ENCODE measurements at places on chromosomes 1 and 21.

GRCh38 chr1:223153177-223154119 lies 10.4 kb upstream of the TLR5 start:
- DNase-seq = peak; percentile 17

DNA sequence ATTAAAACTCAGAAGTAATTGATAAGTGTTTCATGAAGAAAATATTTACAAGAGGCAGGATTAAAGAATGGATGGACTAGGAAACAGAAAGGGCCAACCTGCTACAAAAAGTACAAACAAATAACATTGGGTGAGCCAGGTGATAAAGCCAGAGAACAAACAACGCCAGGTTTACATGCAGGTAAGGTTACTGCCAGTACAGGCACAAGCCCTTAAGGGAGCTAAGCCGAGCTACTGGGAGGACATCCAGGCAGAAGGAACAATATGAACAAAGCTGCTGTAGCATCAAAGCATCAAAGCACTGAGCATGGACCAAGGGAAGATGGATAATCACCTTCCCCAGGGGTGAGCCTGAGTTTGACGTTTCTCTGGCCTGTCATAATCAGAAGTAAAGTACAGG lies 380.7 kb downstream of the SEC16B start:
- no peak for DNase-seq

DNA sequence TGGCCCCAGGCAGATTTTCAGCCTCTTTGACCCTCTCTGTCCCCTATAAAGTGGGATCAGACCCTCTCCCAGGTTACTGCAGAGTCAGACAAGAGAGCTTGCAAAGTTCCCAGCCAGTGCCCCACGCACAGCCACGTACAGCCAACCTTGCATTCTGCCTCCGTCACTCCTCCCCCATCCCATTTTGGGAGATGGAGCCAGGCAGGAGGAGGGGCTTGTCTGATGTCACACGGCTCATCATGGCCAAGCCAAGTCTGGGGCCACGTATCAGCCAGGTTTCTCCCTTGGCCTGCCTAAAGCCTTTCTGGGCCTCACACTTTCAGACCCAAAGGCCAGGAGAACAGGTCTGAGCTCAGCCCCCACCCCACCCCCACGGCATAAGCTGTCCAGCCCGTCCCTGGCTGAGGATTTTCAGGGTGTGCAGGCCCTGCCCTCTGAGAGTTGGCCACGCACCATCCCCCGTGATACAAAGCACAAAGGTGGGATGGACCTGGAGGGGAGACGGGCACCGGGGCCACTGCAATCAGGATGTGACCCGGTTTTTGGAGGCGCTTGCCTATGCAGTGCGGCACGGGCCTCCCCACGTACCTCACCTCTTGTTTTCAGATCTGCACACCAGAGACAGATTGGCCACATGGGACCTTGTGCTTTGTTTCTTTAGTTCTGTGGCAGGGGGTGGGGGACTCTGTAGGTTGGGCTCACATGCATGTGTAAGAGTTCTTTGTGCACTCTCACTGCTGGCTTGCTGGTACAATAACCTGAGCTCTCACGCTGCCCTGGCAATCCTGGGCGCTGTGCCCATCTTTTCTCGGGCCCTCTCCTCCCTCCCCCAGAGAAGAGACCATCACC lies 47.6 kb downstream of the TRIM11 start:
- no peak for DNase-seq

DNA sequence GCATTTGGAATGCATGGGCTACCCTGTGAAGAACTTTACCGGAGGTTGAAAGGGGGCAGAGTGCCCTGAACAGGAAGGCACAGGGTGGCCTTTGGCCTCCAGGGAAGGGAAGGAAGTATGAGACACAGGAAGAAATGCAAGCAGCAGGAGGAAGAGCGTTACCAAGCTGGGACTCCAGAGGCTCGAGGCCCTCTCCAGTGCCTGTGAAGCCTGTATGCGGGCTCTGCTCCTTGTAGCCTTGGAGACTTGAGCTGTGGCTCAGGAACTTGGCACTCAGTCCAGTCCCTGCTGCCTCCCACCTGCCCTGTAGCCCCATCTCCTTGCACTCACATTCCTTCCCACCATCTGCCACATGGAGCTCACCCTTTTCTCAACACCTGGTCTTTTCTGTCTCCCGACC lies 33.5 kb upstream of the RNF19B start:
- DNase-seq = no peak

DNA sequence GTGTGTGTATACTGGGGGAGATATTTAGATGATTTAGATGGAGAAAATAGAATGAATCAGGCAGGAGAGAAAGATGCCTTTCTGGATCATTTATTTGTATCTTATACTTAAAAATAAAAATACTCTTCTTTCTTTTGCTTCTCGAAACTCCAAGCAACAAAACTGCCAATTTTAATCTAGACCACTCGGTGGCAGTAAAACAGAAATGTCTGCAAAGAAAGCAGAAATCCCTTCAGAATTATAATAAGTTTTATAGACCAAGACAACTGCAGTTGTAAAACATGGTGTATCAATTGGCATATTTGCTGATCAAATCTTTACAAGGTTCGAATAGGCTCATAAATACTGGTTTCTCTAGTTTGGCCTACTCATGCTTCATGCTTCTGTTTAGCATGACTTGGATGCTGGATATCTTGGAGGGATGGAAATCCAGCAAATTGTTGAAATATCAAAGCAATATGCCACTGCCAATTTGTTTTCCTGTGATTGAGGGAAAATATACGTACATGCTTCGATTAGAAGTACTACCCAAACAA lies 15.1 kb upstream of the C1orf87 start:
- no peak for DNase-seq

DNA sequence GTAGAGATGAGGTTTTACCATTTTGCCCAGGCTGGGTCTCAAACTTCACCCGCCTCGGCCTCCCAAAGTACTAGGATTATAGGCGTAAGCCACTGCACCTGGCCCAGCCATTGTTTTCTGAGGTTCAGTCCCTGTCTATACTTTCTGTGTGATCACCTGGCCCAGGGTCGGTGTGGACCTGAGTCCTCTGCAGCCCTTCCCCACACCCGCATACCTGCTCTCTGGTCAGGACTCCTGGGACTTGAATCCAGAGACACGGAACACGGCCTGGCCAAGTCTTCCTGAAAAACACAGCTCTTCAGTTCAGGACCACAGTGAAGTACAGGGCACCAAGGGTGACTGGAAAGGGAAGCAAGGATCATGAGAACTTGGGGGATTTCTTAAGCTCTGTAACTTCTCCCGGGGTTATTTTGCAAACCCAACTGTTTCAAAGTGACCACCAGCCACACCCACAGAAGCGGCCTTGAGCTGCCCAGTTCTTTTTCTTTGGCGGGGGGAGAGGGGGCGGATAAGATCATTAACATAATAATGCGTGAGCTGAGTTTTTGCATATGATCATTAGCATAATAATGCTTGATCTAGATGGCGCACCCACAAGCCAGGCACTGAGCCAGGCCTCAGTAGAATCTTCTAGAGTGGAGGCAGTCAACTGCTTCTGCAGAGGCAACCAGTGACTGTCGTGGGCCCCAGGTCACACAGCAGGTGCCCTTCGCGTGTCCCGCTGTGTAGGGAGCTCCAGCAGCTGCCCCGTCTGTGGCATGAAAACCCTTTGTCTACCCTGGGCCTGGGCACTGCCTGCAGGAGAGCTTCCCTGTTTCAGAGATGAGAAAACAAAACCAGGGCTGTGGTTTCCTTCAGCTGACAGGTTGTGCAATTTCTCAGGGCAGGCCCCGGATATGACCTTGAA lies 1.7 kb upstream of the NADK start:
- DNase-seq = peak; percentile 65

DNA sequence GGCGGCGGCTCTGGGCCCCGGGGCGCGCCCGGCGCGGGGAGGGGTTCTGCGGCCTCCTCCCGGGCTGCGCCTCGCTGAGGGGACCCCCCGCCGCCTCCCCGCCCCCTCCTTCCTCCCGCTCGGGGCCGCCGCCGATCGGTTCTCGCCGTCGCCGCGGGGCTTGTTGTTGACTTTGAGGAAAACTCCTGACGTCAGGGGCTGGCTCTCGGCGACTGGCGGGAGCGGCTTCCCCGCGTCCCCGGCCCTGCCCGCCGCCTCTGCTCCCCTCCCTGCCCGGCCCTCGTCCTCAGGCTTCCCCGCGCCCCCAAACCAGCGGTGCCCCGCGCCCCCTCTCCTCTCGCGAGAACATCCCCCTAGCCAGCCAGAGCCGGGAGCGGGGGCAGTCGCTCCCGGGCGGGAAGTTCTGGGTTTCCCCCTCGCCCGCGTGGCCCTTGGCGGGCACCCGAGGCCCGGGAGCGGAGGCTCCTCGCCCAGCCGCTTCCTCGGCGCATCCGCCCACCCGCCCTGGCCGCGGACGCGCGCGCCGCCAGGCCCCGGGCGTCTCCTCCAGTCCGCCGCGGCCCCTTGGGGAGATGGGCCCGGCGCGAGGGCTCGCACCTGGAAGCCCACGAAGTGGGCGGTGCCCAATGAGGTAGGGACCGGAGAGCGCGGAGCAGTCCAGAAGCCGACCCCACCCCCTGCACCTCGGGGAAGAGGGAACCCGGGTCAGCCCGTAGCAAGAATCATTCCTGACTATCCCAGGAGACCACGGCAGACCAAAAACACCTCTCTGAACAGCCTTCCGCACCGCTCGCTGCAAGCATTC lies 611 bp upstream of the AKT3 start:
- peak; percentile 84 for DNase-seq

GRCh38 chr1:15443281-15443680 lies 5.0 kb downstream of the CTRC start:
- no peak for DNase-seq

DNA sequence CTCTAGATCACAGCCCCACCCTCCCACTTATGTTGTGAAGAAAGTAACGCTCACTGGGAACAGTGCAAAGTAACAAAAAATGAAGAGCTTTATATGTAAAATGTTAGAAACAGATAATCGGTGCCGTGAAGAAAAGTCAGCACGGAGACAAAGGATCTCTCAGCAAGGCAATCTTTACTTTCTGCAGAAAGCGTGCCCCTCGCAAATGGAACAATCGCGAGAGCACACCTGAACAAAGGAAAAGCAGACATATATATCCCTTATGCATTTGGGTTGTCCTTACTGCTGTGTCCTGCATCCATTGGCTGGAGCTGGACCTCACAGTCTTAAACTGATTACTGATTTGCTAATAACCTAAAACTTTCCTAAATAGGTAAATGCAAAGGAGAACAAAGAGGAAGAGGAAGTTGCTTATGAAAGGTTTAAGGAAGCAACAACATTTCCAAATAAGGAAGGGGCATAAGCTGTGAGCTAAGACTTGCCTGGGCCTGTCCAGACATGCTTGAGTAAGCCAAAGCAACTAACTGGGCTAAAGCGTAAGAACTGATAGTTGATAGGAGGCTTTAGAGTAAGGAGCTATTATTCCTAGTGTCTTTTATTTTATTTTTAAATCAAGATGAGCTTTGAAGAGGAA lies 89.7 kb downstream of the GTF2B start:
- DNase-seq = no peak

DNA sequence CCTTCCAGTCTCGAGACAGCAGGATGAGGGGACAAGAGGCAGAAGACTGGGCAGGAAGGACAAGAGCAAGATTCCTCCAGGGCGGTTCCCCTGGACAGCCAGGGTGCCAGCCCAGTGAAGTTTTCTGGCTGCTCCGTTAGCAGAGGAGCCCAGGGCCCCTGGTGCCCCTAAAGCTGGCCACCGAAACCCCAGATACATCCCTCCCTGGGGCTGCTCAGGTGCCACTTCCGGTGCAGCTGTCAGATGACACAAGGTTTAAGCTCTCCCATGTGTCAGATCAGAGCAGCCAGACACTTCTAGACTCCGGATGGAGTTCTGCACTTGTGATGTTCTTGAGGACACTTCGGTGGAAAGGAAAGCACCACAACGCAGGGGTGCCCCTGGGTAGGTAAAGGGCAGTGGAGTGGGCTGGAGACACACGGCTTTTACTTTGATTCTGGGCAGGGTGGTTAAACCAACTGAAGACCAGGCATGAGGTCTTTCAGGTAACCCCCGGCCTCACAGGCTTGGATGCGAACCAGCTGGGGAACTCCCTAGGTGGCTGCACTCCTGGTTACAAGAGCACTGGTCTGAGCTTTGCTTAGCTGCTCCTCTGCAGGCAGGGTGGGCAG lies 85.7 kb downstream of the ITPKB start:
- DNase-seq = peak; percentile 59

DNA sequence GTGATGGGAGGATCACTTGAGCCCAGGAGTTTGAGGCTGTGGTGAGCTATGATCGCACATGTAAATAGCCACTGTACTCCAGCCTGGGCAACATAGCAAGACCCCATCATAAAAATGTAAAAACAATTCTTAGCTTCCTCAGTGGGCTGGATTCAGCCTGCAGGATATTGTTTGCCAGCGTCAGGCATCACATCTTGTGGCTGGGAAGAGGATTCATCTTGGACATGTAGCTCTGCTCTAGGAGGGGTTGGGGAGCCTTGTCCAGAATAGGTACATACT lies 19.3 kb upstream of the ST3GAL3 start:
- DNase-seq = no peak

DNA sequence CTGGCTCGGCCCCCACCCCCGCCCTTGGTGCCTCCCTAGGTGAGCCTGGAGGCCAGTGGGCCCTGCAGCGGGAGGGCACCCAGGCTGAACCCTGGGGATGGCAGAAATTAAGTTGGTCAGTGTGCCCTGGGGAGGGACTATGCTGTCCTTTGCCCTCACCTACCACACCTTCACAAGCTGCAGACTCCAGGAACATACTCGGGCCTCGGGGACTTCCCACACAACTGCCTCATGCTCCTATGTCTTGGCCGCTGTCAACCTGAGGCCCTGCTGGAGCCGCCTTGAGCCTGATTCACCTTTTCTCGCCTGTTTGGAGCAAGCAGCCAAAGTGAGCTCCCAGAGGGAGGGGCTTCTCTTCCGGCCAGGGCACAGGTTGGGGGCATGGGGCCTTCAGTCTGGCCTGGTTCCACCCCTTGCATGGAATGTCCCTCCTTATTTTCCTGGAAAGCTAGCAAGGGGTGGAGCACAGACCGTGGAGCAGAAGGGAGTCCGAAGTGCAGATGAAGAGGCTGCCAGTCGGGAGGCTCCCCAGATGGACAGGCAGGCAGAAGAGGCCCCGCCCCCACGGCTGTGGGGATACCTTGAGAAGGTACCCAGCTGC lies 24.7 kb downstream of the KNCN start:
- DNase-seq = no peak

DNA sequence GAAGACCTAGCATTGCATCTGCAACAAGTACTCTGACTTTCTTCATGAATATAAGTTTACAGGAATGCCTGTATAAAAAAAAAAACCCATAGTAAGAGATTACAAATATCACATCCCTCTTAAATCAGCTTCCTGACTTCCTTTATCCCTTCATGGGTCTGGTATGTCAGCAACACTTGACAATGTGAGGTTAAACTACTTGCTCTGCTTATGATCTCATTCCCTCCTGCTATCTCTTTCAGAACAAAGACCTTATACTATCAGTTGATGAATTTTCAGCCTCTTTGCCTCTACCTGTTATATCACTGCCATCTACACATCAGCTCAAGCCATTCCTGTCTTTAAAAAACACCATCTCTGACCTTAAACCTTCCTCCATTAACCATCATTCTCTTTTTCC lies 130.9 kb upstream of the SAMSN1 start:
- no peak for DNase-seq

DNA sequence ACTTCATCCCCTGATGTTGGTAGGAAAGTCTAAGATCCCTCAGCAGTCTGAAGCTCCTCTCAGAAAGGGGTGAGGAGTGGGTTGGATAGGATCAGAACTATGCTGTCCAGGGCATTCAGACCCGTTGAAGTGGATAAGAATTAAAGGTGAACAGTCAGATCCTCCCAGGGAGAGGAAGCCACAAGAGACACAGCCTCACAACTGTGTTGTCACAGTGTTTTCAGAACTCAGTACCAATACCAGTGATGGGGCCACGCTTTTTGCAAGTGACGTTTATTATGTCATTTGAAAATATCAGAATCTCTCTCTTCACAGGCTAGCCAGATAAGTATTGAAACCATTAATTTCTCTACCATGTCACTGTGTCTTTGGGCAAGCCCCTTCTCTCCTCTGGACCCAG lies 15.4 kb upstream of the EPS15 start:
- DNase-seq = no peak
